Upper lobe of left lung (tissue), 6 donors: ENCODE measurements at places on chromosomes 2 and 18. TPM values are rescaled to one million over a fixed set of nuclear protein-coding genes. Genes with fewer than 3 reads are reported as not detected.

LGALSL gene
- total RNA-seq = 17.6 TPM

FOXI3 gene
- not detected for total RNA-seq

GRCh38 chr2:240834377-240834975, 14.5 kb upstream of the KIF1A start:
- DNase-seq = no peak
- H3K4me3 ChIP-seq = no peak overlapping the region
- H3K27ac ChIP-seq = no peak overlapping the region
- H3K36me3 ChIP-seq = no peaks in the 10 kb centered on the region
- H3K4me1 ChIP-seq = peaks cover 14% of the 10 kb centered on the region

GRCh38 chr2:146386096-146386495, 1458.7 kb upstream of the ACVR2A start:
- no peak for DNase-seq
- no peaks in the 10 kb centered on the region for H3K27me3 ChIP-seq
- H3K4me3 ChIP-seq = no peak overlapping the region
- no peaks in the 10 kb centered on the region for H3K36me3 ChIP-seq
- H3K27ac ChIP-seq = no peak overlapping the region

DNA sequence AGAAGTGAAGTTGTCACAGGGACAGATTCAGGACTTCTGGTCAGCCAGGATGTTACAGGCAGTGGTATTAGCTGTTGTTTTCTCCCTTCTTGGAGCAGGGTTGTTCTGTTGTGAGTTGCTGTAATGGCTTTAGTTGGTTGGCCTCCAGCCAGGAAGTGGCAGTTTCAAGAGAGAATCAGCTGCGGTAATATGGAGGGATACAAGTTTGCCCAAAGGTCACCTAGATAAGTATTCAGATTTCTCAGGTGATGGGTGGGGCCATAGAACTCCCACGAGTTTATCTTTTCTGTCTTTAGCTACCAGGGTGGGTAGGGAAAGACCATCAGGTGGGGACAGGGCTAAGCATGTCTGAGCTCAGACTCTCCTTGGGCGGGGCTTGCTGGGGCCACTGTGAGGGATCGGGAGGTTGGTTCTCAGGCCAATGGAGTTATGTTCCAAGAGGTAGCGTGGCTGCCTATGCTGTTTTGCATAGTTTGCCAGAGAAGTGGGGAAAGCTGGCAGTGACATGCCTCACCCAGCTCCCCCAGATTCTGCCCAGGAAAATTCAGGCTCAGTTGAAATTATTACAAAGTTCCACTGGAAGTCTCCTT, 640.4 kb upstream of the CHAC2 start:
- H3K4me1 ChIP-seq = no peaks in the 10 kb centered on the region
- no peaks in the 10 kb centered on the region for H3K36me3 ChIP-seq
- H3K27ac ChIP-seq = no peak overlapping the region
- no peaks in the 10 kb centered on the region for H3K27me3 ChIP-seq

DNA sequence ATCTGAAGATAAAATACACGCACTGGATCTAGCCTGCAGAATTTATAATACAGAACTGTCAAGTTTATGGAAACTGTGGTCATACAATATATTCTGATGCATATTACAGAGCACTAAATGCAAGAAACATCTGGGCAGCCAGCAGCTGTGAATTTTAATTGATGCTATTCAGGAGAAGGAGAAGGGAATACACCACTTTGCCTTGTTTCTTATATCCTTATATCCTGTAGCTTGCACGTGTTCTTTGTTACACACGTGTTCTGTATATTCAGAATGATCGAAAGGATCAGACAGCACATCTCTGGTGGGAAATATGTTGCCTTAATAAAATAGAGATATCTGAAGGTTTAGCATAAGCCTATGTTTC, 335.8 kb downstream of the AGPS start:
- no peak for DNase-seq
- no peak overlapping the region for H3K27ac ChIP-seq
- H3K4me1 ChIP-seq = no peaks in the 10 kb centered on the region
- no peaks in the 10 kb centered on the region for H3K36me3 ChIP-seq

ZNF532 gene
- 48.9 TPM for total RNA-seq

IMPACT gene
- 40.8 TPM for total RNA-seq

GRCh38 chr2:45380131-45380836, 230.8 kb downstream of the SRBD1 start:
- no peak for DNase-seq
- no peak overlapping the region for H3K4me3 ChIP-seq
- no peaks in the 10 kb centered on the region for H3K4me1 ChIP-seq
- no peaks in the 10 kb centered on the region for H3K36me3 ChIP-seq

DNA sequence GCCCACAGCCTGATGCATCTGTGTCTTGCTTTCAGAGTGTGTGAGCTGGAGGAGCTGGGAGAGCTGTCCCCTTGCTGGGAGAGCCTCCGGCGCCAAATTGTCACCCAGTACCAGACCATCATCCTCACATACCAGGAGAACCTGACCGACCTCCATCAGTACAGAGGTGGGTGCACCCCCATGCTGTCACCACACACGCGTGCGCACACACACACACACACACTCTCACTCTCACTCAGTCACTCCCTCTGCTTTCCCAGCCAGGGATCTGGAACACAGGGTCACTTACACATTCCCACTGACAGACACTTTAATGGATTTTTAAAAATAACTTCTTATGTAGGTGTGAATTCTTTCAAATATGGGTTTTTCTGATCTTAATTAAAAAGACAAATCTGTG, 64.5 kb downstream of the COA5 start:
- no peaks in the 10 kb centered on the region for H3K27me3 ChIP-seq
- peaks cover 24% of the 10 kb centered on the region for H3K36me3 ChIP-seq
- no peak overlapping the region for H3K27ac ChIP-seq
- no peaks in the 10 kb centered on the region for H3K4me1 ChIP-seq

- no peak for DNase-seq
- no peaks in the 10 kb centered on the region for H3K4me1 ChIP-seq
- H3K4me3 ChIP-seq = no peak overlapping the region
- H3K36me3 ChIP-seq = no peaks in the 10 kb centered on the region
- no peak overlapping the region for H3K27ac ChIP-seq
Measured at GRCh38 chr2:82690757-82691411, 1768.2 kb downstream of the SUCLG1 start.

DNA sequence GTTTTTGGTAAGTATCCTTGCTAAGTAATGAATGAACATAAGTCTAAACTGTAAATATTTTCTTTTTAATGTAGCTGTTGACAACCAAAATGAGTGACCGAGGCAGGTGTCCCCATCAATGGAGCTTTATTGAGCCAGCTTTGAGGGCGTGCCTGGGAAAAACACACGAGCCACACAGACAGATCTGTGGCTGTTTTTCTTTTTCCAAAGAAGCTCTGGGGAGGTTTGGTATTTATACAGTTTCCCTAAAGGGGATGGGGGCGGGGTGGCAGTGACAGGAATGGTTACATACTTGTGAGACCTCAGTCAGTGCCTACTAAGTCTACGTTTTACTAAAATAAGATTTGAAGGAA, 11.2 kb downstream of the DBI start:
- H3K4me1 ChIP-seq = no peaks in the 10 kb centered on the region
- peaks cover 16% of the 10 kb centered on the region for H3K36me3 ChIP-seq
- H3K27me3 ChIP-seq = no peaks in the 10 kb centered on the region
- no peak for DNase-seq

GRCh38 chr18:63016270-63016669, 300.9 kb downstream of the PHLPP1 start:
- H3K36me3 ChIP-seq = no peaks in the 10 kb centered on the region
- no peaks in the 10 kb centered on the region for H3K27me3 ChIP-seq
- no peak overlapping the region for H3K4me3 ChIP-seq

SLC19A3 gene
- total RNA-seq = 37.6 TPM

GRCh38 chr18:49304751-49305150, 155.7 kb downstream of the DYM start:
- no peak overlapping the region for H3K4me3 ChIP-seq
- no peaks in the 10 kb centered on the region for H3K36me3 ChIP-seq
- no peak overlapping the region for H3K27ac ChIP-seq

- H3K36me3 ChIP-seq = no peaks in the 10 kb centered on the region
- no peak overlapping the region for H3K4me3 ChIP-seq
- H3K27ac ChIP-seq = no peak overlapping the region
Measured at GRCh38 chr2:227888289-227888688, 16.9 kb downstream of the DAW1 start.

MYO1B gene
- 126 TPM for total RNA-seq

ANKRD29 gene
- total RNA-seq = 50.4 TPM

VWA3B gene
- 5.2 TPM for total RNA-seq

DNA sequence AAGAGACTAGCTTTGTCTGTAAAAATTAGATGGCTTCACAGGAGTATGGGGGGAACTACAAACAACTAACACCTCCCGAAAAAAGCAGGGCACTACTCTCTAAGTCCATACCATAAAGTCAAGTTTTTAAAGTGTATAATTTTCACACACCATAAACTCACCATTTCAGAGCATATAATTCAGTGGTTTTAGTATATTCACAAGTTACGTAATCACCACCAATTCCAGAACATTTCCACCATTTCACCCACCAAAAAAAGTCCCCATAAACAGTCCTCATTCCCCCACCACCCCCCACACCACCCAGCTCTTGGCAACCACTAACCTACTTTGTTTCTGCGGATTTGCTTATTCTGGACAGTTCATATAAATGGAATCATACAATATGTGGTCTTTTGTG, 33.8 kb downstream of the CFAP36 start:
- H3K4me1 ChIP-seq = peaks cover 12% of the 10 kb centered on the region
- no peak overlapping the region for H3K27ac ChIP-seq
- H3K27me3 ChIP-seq = no peaks in the 10 kb centered on the region
- no peak overlapping the region for H3K4me3 ChIP-seq
- H3K36me3 ChIP-seq = peaks cover 23% of the 10 kb centered on the region
- no peak for DNase-seq

CAPN14 gene
- total RNA-seq = 1.0 TPM

GRCh38 chr2:72204786-72205503, 57.3 kb upstream of the CYP26B1 start:
- H3K36me3 ChIP-seq = no peaks in the 10 kb centered on the region
- peaks cover 16% of the 10 kb centered on the region for H3K4me1 ChIP-seq
- H3K27ac ChIP-seq = no peak overlapping the region
- no peak overlapping the region for H3K4me3 ChIP-seq

- H3K27me3 ChIP-seq = no peaks in the 10 kb centered on the region
- H3K4me3 ChIP-seq = no peak overlapping the region
- no peak for DNase-seq
- H3K4me1 ChIP-seq = no peaks in the 10 kb centered on the region
- H3K36me3 ChIP-seq = no peaks in the 10 kb centered on the region
Measured at GRCh38 chr2:196610796-196611195, 28.7 kb upstream of the CCDC150 start.

GRCh38 chr2:246489-247144, 17.2 kb downstream of the SH3YL1 start:
- H3K4me1 ChIP-seq = no peaks in the 10 kb centered on the region
- H3K36me3 ChIP-seq = peaks cover 16% of the 10 kb centered on the region
- no peak for DNase-seq
- no peak overlapping the region for H3K27ac ChIP-seq

DNA sequence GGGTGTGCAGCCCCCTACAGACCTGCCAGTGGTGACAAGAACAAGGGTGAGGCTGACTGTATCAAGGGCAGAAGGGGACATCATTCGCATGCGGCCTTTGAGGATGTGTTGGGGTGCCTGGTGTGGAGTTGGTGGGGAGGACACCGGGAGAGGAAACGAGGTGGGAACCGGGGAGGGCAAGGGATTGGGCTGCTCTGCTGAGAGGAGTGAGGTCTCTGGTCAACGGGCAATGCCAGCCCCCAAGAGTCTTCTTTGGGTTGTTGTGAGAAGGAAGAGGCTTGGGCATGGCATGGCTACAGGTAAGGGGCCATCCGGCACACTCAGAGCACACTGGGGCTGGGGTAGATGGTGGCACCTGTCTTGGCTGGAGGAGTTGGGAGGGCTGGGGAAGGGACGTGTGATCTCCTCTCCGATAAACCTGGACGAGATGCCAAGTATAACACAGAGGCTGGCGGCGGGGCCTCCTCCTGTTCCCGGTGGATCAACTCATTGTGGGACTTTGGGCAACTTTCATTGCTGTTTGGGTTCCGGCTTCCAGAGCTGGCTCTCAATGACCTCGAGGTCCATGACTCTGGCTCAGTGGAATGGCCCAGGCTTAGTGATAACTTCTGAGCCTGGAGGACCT, 37.0 kb downstream of the KCNF1 start:
- no peak for DNase-seq
- H3K27me3 ChIP-seq = no peaks in the 10 kb centered on the region
- no peak overlapping the region for H3K4me3 ChIP-seq
- no peaks in the 10 kb centered on the region for H3K4me1 ChIP-seq

CRYBA2 gene
- total RNA-seq = not detected

CXCR1 gene
- 17.2 TPM for total RNA-seq

DNA sequence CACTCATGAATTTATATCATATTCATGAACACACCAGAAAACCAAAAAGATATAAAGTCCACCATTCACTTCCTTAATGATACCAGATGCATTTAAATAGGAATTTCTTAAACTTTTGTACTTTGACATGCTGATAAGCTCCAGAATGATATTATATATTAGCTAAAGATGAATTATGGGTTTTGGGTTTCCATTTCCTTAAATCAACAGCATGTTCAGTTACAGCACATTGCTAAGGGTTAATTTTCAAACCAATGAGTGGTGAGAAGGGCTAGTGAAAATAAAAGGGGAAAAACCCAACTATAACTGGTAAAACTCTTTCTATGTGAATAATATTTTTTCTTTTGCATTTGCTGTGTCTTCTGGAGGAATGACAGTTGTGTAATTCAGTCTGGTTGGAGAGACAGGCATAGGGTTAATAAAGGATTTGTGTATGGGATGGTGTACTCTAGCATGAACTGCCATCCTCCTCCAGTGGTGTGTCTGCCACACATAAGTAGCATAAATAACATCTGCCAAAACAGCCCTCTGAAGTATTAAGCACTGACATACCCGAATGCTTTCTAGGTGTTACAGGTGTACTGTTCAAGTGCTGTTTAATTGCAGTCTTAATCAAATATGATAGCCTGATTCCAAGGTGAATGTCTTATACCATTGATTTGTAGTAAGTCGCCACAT, 19.3 kb upstream of the CPS1 start:
- H3K4me3 ChIP-seq = no peak overlapping the region
- H3K36me3 ChIP-seq = no peaks in the 10 kb centered on the region
- DNase-seq = no peak
- H3K27me3 ChIP-seq = no peaks in the 10 kb centered on the region

DNA sequence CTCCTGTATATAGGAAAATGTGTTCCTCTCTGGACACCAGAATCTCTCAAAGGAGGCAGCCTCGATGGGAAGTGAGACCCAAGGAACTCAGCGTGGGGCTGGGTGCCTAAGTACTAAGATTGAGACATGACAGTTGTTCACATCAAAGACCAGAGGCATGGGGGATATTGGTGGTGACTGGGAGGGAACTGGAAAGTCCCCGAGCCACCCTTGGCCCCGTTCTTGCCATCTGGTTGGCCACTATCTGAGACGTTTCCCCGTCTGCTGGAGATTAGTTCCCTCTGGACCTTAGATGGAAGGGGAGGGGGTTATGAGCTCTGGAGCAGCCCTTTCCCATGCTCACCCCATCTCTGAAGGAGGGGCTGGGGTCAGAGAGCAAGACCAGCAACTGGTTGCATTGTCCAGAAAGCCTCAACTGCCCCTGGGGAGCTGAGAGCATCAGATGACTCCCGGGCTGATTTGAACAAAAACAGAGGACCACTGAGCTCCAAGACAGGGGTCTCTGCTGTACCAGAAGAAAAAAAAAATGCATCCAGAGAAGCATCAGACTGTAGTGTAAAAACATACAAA, 11.8 kb downstream of the FBLN7 start:
- DNase-seq = no peak
- H3K27me3 ChIP-seq = no peaks in the 10 kb centered on the region
- H3K27ac ChIP-seq = no peak overlapping the region
- H3K4me1 ChIP-seq = no peaks in the 10 kb centered on the region
- no peaks in the 10 kb centered on the region for H3K36me3 ChIP-seq
- no peak overlapping the region for H3K4me3 ChIP-seq

- no peak for DNase-seq
- peaks cover 4% of the 10 kb centered on the region for H3K4me1 ChIP-seq
- H3K4me3 ChIP-seq = no peak overlapping the region
- no peaks in the 10 kb centered on the region for H3K36me3 ChIP-seq
Measured at GRCh38 chr2:17849275-17849674, 29.2 kb upstream of the KCNS3 start.

SLC5A7 gene
- total RNA-seq = 1.3 TPM
